SHP77 treated with DMSO at 0.1 percent for 48 hours (cell line): ENCODE measurements at places on chromosomes 2 and 18.

DNA sequence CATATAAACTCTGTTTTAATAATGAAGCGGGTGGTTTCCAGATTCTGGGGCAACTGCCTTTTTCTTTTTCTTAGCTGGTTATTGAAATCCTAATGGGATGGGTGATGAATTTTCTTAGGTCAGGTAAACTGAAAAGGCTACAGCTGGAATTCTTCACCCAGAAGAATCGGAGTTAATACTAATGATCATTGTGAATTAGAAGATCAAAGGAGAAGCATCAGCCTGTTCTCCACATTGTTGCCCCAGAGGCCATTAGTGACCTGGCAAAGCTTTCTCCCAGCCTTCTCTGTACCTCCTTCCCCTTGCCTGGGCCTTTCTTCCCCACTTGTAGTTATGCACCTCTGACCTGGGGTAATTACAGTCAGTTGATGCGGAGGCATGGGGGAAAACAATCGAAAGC lies 82.8 kb downstream of the MEIS1 start:
- no peak for DNase-seq

GRCh38 chr2:160227293-160227915 lies 27.3 kb upstream of the ITGB6 start:
- no peak for DNase-seq

DNA sequence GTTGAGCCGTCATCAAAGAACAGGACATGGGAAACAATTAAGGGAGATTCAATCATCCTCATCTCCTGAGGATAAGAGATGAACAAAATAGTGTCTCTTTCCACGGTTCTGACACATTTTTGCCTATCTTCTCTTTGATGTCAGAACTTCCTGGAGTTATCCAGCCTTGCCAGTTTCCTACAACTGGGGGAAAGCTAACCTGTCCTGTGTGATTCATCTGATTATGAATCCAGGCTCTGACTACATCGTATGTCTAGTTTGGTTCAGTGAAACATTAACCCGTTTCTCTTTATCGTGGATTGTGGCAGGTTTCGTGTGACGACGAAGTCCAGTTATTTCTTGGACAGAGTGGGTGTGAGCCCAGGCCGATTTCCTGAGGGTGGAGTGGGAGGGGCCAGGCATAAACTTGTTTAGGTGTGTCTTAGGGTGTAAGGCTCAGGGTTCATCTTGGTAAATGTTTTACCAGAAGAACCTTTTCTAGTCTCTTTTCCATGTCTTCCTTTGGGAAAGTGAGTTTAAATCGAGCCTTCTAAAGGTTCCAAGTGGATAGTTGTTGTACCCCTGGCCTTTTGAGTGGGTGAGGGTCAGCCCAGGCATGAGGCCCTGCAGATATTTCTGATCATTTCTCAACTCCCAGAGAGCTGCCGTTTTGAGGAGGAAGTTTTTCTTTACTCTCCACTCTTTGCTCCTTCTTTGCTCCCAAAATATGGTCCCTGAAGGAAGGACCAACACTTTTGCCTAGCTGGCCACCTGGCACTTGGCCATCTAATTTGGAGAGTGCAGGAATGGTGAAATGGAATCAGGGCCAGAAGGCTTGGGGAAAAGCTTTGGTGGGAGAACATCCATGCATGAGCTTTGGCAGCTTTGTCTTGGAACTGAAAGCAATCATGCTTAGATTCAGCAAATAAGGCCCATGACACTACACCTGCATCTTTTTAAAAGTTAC lies 50.4 kb upstream of the FZD5 start:
- no peak for DNase-seq

GRCh38 chr2:48551548-48551947 lies 21.6 kb downstream of the STON1 start:
- no peak for DNase-seq

DNA sequence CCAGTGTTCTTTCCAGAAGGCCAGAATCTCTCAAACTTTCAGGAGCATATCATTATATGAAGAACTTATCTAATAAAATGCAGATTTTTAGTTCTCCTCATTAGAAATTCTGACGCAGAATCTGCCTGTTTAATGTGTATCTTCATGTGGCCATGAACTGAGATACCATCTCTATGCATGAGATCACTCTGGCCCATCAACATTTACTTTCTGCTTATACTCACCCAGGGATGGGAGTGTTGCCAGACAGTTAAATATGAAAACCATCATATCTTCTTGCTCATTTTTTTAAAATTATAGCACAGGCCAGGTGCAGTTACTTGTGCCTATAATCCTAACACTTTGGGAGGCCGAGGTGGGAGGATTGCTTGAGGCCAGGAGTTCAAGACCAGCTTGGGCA lies 60.4 kb downstream of the MAPK4 start:
- DNase-seq: no peak

GRCh38 chr2:73780237-73780582 lies 307 bp upstream of the DUSP11 start:
- no peak for DNase-seq

GRCh38 chr2:12560618-12561017 lies 156.1 kb upstream of the TRIB2 start:
- no peak for DNase-seq

- DNase-seq: no peak
These were observed 95.0 kb downstream of the TNFRSF11A start for GRCh38 chr18:62420151-62420512.

- DNase-seq: no peak
These were observed 2.2 kb downstream of the ELAC1 start for GRCh38 chr18:50970006-50970405.

DNA sequence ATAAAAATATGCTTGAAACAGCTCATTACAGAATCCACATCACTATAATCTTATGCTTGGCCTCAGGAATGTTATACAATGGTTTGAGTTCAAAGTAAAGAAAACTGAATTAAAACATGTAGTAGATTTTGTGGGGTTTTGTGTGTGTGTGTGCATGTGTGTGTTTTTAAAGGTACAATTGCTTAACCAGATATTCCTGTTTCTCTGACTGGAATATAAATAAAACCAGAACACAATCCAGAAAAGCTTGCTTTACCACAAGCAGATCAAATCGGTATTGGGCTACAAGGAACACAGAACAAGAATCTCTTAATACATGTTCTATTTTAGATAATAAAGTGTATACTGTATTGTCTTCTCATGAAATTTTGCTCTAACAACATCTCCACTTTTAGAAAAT lies 110.0 kb downstream of the TMEM247 start:
- no peak for DNase-seq

DNA sequence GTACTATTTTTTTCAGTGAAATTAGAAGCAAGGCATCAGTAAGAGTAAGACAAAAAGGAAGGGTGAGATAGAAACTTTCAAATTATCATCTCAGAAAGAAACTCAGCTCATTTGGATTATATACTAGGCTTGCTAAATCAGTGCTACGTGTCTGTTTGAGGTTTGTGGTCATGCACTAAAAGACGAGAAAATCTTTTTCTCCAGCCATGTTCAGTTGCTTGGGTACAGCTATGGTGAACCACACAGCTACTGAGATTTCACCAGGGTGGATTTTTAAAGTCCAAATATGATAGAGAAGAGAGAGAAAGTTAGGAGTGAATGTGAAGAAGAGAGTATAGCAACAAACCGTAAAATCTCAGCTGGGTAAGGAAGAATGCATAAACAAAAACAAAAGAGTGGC lies 161.6 kb downstream of the PTH2R start:
- DNase-seq: no peak

- no peak for DNase-seq
These were observed 87.1 kb downstream of the HS1BP3 start for GRCh38 chr2:20563833-20564232.

GRCh38 chr2:70508711-70509462 lies 44.7 kb downstream of the TGFA start:
- no peak for DNase-seq

DNA sequence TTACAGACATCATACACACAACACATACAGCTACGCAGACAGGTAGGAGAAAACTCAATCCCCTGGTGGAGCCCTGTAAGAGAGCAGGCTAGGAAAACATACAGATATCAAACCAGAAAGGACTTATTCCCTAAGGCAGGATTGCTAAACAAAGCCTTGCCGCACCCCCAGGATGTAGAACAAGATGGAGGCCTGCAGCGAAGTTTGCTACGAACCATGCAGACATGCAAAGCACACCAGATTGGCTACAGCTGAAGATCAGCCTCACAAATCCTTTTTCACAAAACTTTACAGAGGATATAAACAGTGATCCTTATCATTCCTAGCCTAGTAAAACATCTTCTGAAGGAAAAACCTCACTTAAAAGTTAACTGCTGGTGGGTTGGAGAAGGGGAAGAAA lies 28.3 kb downstream of the C18orf54 start:
- DNase-seq: no peak

DNA sequence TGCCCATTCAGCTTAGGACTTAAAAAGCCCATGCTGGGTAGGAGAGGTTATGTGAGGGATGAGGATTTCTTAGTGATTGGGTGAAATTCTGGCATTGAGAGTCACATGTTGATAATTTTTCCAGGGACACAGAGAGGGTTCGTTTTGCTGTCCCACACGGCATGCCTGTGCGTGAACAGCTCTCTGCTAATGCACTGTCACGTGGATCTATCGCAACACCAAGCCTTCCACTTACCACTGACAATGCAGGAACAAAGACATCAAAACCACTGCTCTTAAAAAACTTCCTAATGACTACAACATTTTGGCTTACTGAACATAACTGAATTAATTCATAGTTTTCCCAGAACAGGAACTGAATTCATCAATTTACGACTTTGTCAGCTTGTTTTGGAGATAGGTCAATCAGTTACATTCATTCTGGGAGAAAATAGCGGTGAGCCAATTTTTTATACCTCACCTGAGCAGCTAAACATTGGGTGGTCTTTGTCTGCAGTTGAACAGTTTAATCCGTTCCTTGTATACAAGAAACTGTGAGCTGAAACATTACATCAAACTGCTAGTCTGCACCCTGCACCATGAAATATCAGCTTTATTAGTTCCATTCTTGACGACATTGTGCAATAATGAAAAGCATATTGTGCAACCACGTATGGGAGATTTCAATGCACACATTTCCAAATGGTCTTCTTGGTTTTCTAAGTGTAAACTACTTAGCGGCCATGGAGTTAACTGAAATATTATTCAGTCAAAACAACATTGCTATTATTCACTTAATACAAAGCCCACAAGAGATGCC lies 127.1 kb downstream of the LPIN1 start:
- DNase-seq: no peak

DNA sequence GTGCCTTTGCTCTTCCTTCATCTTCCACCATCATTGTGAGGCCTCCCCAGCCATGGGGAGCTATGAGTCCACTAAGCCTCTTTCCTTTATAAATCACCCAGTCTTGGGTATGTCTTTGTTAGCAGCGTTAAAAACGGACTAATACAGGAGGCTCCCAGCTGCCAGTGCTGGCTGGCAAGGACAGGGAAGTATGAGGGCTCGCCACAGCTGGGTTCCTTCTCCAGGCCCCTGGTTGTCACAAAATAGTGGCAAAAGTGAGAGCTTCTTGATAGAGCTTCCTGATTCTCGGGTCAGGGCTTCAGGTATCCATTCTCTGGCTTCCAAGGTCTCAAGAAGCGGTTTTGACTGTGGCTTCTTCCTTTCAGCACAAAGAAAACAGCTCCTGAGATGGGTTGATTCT lies 85.0 kb downstream of the ZNF516 start:
- DNase-seq: no peak

DNA sequence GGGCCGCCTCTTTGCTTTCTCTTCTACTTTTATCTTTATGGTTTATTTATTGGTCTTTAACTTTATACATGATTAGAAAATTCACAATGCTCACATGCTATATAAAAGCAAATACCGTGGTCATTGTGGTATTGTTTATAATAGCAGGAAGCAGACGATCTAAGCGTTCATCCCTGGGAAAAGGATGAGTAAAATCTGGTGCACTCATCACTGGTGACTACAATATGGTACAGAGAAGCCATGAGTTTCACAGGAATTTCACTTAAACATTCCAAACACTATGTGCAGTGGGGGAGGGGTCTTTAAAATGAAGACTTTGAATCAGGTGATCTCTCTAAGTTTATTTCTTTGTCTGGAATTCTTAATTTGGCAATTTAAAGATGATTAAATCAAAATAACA lies 97.9 kb downstream of the SCN3A start:
- DNase-seq: no peak

GRCh38 chr2:226759768-226760167 lies 39.9 kb downstream of the IRS1 start:
- no peak for DNase-seq

GRCh38 chr2:80105015-80105640 lies 199.4 kb downstream of the LRRTM1 start:
- no peak for DNase-seq

DNA sequence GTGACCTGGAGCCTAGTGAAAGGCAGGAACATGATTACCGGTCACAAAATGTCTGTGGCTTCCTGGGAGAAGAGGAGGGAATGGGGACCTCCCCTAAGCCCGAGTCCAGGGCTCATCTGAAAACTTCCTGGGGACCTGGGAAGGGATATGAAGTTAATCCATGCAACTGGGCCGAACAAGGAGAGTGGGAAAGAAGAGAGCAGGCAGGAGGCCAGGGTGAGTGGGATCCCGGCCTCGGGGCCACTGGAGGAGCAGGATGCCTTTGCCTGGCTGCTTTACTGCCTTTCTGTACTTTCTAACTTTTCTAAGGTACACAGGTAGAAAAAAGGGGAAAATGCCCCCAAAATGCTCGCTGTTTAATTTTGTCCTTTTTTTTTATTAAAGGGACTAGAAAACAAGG lies 43.4 kb upstream of the MAL start:
- no peak for DNase-seq

DNA sequence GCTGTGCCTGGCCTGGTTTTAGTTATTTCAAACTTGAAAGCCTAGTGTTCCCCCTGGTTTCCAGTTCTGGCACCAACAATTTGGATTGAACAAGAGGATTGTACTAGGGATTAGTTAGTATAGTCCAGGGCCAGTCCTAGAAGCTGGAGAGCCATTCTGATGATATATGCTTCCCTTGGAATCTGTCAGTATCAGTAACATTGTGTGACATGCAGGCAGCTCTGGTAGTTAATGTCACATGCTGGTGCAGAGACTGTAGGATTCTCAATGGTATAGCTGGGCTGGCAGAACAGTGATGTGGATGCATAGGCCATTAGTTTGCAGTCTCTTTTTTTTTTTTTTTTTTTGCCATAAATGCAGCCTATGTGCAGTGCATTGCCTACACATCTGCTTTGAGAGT lies 3.6 kb downstream of the MGAT5 start:
- DNase-seq: no peak

DNA sequence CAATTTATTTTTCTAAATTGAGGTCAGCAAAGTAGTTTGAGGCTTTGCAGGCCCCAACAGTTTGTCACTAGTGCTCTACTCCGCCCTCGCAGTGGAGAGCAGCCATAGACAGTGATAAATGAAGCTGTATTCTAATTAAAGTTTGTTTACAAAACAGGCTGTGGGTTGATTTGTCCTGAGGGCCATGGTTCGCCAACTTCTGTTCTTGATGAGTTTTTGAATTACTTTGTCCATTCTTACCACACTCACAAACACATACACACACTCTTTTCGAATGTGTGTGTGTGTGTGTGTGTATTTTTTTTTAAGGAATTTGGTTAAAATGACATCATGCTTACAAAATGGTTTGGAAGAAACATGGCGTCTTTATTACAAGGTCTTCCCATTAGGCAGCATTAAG lies 68.6 kb downstream of the MTCL1 start:
- DNase-seq: no peak

GRCh38 chr18:40687399-40687798 lies 1267.6 kb upstream of the PIK3C3 start:
- DNase-seq: no peak
